Bone marrow (tissue), 2 donors: ENCODE measurements at places on chromosomes 16 and 17.

GRCh38 chr16:56866955-56867830 lies 2.2 kb downstream of the SLC12A3 start:
- no peak for DNase-seq

DNA sequence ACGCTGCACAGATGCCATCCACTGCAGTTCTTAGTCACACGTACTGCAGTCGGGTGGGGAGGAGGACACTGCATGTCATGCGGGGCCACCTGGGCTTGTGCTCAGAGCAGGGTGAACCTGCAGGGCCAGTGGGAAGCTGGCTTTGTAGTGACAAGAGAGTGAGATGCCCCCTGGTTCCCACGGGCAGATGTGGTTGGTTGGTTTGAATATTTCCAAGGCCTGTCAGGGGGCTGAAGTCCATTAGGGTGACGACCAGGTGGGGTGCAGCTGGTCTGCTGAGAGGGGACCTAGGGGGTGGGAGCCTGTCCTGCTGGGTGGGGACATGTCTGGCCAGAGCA lies 14.3 kb downstream of the ZNF213 start:
- no peak for DNase-seq

GRCh38 chr17:72962106-72962505 lies 130.4 kb downstream of the SLC39A11 start:
- DNase-seq: no peak

DNA sequence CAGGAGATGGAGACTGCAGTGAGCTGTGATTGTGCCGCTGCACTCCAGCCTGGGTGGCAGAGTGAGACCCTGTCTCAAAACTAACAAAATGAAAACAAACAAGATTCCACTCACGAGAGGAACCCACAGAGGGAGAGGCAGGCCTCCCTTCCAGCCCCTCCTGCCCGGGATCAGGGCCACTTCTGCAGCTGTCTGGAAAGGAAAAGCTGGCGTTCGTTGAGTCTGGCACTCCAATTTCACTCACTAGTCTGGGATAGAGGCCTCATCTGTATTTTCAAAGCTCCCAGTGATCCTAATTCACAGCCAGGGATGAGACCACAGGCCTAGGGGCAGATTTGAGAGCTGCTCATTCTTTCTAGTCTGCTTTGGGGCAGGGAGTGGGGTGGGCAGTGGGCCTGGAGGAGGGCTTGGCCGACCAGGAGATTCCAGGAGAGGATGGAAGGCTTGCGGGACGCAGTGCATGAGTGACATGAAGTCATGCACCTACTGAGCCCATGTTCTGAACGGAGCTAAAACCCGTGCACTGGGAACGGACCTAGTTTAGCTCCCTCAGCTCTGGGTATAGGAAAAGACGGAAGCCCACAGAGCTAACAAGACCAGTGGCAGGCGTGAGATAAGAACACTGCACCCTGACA lies 54.0 kb downstream of the COTL1 start:
- DNase-seq: no peak
